Cerebellum (tissue), 4 donors: ENCODE measurements at places on chromosomes 6 and 20.

GRCh38 chr20:6164421-6165341 is 41.9 kb upstream of the FERMT1 start:
- DNase-seq = no peak

- no peak for DNase-seq
Observed at GRCh38 chr6:760982-761955, 68.3 kb upstream of the EXOC2 start.

DNA sequence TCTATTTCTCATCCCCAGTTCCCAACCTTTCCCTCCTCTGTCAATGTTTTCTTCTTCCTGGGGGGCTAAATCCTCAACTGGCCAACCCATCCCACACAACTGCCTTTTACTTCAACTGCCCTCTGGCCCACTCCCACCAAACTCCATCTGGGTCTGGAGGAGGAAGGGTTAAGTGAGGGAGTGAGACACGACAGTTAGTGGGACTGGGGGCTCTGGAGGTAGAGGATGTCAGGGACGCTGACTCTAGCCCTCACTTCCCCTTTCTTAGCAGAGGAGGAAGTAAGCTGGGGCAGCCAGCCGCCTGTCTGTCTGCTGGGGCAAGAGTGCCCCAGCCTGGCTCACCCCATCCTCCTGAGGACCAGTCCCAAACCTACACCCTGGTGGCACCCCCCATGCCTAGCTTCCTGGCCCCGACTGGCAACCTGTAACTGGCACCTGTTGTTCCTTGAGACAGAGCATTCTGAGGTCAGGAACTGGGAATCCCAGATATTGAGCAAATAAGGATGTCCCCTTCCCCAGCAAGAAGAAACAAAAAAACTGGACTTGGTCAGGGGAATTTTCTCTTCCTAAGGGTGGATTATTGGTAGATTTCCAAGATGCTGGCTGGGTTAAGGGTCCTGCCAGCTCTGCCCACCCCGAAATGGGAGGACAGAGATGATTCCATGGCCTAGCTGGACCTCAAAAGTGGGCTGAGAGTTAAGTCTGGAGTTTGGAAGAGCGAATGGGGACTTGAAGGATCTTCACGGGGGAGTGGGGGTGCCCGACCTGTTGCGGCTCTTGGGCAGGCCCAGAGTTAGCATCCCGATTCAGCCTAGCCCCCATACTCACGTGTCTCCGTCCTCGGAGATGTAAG is 971 bp downstream of the NFKBIE start:
- no peak for DNase-seq

- no peak for DNase-seq
Observed at GRCh38 chr6:99810942-99811620, 182.9 kb downstream of the MCHR2 start.

- no peak for DNase-seq
Observed at GRCh38 chr20:56930876-56931275, 301.8 kb downstream of the TFAP2C start.

- DNase-seq = no peak
Observed at GRCh38 chr6:72643214-72643613, 21.4 kb downstream of the KCNQ5 start.

GRCh38 chr20:23564927-23565326 is 3.4 kb downstream of the CST9L start:
- no peak for DNase-seq

DNA sequence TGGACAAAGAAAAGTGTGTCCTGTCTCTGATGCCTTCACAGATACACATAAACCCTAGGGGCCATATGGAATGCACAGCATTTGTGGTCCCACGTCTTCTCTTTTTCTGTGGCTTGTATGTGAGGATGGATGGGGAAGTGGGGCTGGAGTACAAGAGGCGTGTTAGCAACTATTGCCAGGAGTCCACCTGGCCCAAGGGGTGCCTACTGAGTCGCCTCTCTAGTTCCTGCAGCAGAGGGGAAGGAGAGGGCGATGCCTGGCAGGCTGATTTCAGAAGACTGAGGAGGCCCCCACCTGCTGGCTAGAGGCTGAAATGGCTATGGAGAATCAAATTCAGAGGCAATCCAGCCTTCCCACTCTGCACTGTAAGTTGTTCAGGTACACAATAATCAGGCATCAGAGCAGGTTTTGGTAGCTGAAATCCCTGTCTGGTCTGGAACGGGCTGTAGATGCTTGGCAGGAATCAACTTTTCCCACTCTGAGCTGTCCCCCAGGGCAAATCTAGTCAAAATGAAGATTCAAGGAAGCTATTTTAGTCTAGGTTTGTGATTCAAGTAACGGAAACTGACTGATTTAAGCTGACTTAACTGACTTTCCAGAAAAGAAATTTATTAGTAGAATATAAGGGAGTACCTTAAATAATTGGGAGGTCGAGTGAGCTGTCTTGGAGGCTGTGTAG is 14.9 kb upstream of the PPARD start:
- no peak for DNase-seq

DNA sequence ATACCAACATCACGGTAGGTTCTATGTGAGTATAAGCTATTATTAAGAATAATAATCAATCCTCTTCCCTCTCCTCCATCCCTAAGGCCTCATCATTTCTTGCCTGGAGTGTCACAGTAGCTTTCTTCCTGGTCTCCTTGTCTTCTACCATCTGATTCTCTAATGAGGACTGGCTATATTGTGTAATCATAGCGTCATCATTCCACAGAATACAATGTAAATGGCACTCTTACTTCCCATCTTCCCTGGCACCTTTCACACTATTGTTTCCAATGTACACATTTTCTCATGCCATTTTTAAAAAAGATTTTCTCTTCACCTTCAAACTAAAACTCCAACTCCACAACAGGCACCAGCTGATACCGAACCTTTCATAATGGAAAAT is 2.2 kb upstream of the BTN3A2 start:
- DNase-seq = no peak

GRCh38 chr6:158220786-158221442 is 52.8 kb downstream of the GTF2H5 start:
- peak; percentile 88 for DNase-seq

DNA sequence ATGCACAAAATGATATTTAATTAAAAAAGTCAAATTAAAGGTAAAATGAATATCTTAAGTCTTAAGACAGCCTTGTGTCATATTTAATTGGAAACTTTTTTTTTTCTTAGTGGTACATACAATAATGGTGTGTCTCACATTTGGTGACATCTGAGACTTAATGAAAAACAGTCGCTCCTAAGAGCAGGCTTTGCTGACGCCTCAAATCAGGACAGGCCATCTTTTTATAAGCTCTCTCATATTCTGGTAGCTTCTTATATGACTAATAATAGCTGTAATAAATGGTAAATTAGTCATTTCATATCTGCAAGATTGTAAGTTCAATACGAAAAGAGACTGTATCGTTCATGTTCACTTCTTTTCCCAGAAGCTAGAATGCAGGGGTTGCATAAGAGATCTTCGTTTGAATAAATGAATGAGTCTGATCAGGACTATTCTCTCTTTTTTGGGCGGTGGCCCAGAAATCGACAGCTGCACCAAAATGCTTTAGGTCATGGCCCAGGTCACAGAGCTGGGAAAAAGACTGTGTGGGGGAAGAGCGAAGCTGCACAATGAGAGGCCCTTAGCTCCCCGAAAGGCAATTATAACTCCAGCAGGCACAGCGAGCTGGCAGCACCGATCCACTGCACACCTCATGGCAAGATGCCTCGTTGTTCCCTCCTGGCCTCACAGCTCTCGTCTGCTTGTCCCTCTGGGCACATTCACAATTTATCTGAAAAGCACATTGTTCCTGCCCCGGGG is 69.4 kb downstream of the NRN1 start:
- DNase-seq = peak; percentile 10

GRCh38 chr6:100633096-100633777 is 168.5 kb upstream of the SIM1 start:
- DNase-seq = no peak

DNA sequence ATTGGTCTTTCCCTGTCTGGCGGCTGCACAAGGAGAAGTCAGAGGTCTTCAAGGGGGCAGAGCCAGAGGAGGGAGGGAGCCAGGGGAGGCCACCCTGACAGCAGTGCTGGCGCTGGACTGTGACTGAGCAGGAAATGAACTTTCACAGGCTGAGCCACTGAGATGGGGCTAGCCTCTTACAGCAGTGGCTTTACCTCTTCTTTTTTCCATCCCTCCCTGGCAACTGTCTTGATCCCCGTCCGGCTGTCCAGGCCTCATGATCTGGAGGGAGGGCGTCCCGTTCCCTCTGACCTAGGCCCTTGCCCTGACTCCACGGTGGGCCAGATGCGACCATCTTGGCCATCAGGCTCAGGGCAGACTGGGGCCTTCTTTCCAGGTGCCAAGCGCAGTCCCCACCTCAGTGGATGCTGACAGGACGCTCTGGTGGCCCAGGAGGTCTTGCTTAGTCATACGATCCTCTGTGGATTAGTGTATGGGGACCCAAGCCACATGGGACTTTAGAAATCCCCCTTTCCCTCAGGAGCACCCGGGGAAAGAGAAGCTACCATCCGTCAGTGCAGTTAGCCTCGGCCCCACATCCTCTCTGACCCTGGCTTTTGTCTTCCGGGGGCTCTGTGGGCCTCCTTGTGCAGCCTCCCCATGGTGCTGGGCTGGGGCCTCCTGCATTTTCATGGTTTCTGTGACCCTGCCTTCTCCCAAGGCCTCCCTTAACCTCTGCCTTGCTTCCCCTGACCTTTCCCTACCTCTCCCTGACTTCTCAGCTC is 57.4 kb upstream of the CCDC167 start:
- no peak for DNase-seq

- DNase-seq = no peak
Observed at GRCh38 chr6:166262743-166263515, 45.3 kb downstream of the PRR18 start.
